Pancreas (tissue), 10 donors: ENCODE measurements at places on chromosomes 1 and 21. TPM values are rescaled to one million over a fixed set of nuclear protein-coding genes. Genes with fewer than 3 reads are reported as not detected.

- no peak overlapping the region for H3K27ac ChIP-seq
- no peaks in the 10 kb centered on the region for H3K4me1 ChIP-seq
- H3K27me3 ChIP-seq, result no peaks in the 10 kb centered on the region
- peak overlapping the region; percentile 34 for H3K4me3 ChIP-seq
- DNase-seq, result no peak
Measured at GRCh38 chr1:167120899-167121298, 27.0 kb downstream of the STYXL2 start.

GRCh38 chr1:242629396-242629795 lies 104.9 kb upstream of the PLD5 start:
- DNase-seq, result no peak
- no peak overlapping the region for H3K27ac ChIP-seq

DNA sequence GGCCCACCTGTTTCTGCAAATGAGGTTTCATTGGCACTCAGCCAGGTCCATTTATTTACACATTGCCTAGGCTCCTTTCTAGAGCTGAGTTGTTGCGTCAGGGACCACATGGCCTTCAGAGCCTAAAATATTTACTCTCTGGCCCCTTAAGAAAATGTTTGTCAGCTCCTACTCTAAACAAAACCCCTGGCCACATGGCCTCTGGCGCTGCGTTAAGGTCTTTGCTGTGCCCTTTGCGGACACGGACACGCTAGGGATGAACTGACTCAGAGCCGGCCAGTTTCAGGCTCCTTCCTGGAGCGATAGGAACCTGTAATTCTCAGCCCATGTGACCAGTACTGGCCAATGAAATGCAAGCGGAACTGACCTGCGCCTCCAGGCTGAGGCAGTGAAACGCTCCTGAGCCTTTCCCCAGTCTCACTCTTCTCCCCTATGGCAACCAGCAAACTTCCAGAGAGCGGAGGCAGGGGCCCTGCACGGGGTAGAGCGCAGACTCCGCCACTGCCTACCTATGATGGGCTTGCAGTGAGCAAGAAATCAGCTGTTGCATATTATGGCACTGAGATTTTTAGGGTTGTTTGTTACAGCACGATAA lies 160.3 kb downstream of the ETS2 start:
- H3K36me3 ChIP-seq, result no peaks in the 10 kb centered on the region
- H3K27ac ChIP-seq, result peak overlapping the region; percentile 14
- peak; percentile 82 for DNase-seq
- peak overlapping the region; percentile 19 for H3K4me3 ChIP-seq
- H3K27me3 ChIP-seq, result no peaks in the 10 kb centered on the region
- H3K4me1 ChIP-seq, result no peaks in the 10 kb centered on the region

GRCh38 chr1:225941187-225941941 lies at the start of gene LEFTY2:
LEFTY2 (minus strand) TSS chr1:225941220; CDS start chr1:225941140, 80 bp downstream.
- no peaks in the 10 kb centered on the region for H3K27me3 ChIP-seq
- H3K36me3 ChIP-seq, result no peaks in the 10 kb centered on the region
- no peak for DNase-seq
- no peaks in the 10 kb centered on the region for H3K4me1 ChIP-seq
- H3K4me3 ChIP-seq, result no peak within 1 kb of the TSS
- no peak within 1 kb of the TSS for H3K27ac ChIP-seq

- no peak for DNase-seq
- peaks cover 8% of the 10 kb centered on the region for H3K4me1 ChIP-seq
- no peaks in the 10 kb centered on the region for H3K36me3 ChIP-seq
- H3K27ac ChIP-seq, result no peak overlapping the region
- no peak overlapping the region for H3K4me3 ChIP-seq
Measured at GRCh38 chr1:42935971-42936308, 22.7 kb downstream of the SLC2A1 start.

GRCh38 chr1:100076319-100076718 lies 56.4 kb downstream of the SASS6 start:
- no peak overlapping the region for H3K4me3 ChIP-seq
- DNase-seq, result no peak
- no peaks in the 10 kb centered on the region for H3K27me3 ChIP-seq
- H3K27ac ChIP-seq, result no peak overlapping the region
- H3K4me1 ChIP-seq, result no peaks in the 10 kb centered on the region

DNA sequence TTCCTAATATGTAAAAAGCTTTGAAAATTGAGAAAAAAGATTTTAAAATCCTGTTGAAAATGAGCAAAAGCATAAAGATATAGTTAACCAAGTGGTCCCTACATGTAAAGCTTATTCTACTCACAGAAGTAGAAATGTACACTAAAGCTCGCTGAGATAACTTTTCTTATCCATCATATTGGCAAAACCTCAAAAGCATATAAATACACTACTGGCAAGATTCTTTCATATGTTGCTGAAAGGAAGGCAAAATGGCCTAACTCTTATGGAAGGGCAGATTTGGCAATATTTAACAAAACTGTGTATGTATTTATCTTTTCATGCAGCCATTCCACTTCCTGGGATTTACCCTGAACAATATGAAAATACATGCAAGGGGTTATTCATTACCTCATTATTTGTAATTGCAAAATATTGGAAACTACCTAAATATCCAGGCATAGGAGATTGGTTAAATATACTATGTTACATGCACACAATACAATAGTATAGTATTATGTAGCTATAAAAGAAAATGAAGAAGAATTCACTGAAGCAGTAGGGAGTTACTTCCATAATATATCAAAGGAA lies 43.2 kb upstream of the LYPLAL1 start:
- no peak overlapping the region for H3K27ac ChIP-seq
- no peaks in the 10 kb centered on the region for H3K4me1 ChIP-seq
- no peak overlapping the region for H3K4me3 ChIP-seq
- no peaks in the 10 kb centered on the region for H3K36me3 ChIP-seq
- H3K27me3 ChIP-seq, result no peaks in the 10 kb centered on the region
- DNase-seq, result no peak

DNA sequence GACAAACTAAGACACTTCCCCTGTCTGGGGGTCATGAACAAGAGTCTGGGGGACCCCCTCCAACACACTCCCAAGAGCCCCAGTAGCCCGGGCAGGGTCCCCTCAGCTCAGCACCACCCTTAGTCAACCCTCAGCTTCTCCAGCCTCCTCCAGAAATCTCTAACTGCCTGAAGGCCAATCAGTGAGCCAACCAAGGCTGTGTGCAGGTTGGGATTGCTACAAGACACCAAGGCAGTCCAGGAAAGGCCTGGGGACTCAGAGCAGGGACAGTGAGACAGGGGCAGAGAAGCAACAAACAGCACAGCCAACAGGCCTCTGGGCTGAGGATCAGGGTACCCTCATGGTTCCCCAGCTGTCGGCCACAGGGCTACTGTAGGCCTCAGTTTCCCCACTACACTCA lies 13.3 kb downstream of the SMIM12 start:
- peaks cover 9% of the 10 kb centered on the region for H3K4me1 ChIP-seq
- H3K27me3 ChIP-seq, result no peaks in the 10 kb centered on the region
- no peaks in the 10 kb centered on the region for H3K36me3 ChIP-seq

GRCh38 chr21:46486481-46487126 lies 27.9 kb downstream of the DIP2A start:
- no peak for DNase-seq
- peaks cover 3% of the 10 kb centered on the region for H3K36me3 ChIP-seq
- no peaks in the 10 kb centered on the region for H3K27me3 ChIP-seq
- H3K27ac ChIP-seq, result no peak overlapping the region

- H3K4me3 ChIP-seq, result no peak overlapping the region
- H3K27ac ChIP-seq, result no peak overlapping the region
- no peaks in the 10 kb centered on the region for H3K27me3 ChIP-seq
- H3K4me1 ChIP-seq, result no peaks in the 10 kb centered on the region
Measured at GRCh38 chr1:17117451-17118265, 1.6 kb downstream of the PADI2 start.

DNA sequence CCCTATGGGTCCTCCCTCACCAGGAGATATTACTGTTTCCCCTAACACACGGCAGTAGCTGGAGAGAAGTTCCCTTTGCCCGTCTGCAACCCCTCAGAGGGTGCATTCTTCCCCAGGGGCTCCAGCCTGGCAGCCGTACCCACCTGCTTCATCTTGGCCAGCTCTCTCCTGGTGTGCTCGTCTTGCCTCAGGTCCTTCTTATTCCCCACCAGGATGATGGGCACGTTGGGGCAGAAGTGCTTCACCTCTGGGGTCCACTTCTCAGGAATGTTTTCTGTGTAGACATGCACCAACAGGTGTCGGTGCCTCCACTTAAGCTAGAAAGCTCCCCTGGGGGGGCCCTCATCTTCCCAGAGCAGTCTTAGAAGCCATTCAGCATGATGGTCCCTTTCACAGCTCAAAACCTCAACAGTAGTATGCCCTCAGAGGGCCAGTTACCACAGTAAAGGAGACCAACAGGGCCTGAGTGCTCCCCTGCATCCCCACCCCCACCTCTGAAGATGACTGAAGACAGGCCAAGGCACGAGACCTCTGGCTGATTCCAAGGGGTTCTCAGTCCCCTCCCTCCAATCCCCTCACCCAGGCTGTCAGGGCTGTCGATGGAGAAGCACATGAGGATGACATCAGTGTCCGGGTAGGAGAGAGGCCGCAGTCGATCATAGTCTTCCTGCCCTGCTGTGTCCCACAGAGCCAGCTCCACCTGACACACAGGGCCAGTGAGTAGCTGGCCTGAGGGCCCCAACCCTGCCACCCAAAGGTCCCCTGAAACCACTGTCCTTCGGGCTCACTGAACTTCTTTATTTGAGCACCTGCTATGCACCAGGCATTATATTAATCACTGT lies 4.3 kb downstream of the RHOC start:
- H3K4me3 ChIP-seq, result no peak overlapping the region
- H3K27me3 ChIP-seq, result no peaks in the 10 kb centered on the region
- no peak overlapping the region for H3K27ac ChIP-seq
- peaks cover 8% of the 10 kb centered on the region for H3K4me1 ChIP-seq
- H3K36me3 ChIP-seq, result peaks cover 4% of the 10 kb centered on the region

DNA sequence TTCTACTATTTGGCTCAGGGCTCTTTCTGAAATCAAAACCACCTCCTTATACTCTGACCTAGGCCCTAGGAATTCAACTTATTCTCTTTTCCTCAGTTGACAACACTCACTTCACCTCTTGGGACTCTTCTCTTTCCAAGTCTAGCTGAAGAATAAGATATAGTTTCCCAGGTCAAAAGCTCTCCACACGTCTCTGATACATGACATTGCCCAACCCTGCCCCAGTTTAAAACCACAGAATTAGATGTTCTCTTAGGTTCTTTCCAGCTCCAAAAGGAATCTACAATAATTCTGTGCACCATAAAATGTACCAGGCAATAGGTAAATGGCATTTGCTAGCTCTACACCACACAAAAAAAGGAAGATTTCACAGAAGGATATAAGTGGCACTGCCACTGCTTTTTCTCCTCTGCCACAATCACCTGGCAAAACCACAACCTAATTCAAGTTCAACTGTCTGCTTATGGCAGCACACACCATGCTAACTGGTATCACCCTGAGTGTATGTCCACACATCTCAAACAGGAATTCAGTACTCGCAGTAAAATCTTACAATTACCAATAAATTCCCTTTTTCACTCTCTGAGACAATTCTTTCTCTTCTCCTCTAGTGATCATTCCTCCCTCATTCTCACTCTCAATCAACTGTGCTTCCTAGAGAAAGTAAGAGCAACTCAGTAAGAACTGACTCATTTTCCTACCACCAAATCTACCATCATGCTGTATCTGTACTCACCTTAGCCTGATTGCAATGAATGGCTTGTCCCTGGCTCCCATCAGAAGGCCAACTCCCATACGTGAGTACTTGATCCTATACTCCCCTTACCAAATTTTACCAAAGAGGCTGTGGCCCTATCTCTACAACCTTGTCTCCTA lies 27.3 kb downstream of the ZBTB8OS start:
- no peak for DNase-seq
- no peak overlapping the region for H3K27ac ChIP-seq
- H3K4me1 ChIP-seq, result no peaks in the 10 kb centered on the region
- H3K36me3 ChIP-seq, result no peaks in the 10 kb centered on the region
- no peaks in the 10 kb centered on the region for H3K27me3 ChIP-seq
- H3K4me3 ChIP-seq, result no peak overlapping the region

GRCh38 chr1:244352156-244352830 lies 99.4 kb downstream of the ADSS2 start:
- peaks cover 6% of the 10 kb centered on the region for H3K4me1 ChIP-seq
- H3K36me3 ChIP-seq, result no peaks in the 10 kb centered on the region
- H3K4me3 ChIP-seq, result no peak overlapping the region

DNA sequence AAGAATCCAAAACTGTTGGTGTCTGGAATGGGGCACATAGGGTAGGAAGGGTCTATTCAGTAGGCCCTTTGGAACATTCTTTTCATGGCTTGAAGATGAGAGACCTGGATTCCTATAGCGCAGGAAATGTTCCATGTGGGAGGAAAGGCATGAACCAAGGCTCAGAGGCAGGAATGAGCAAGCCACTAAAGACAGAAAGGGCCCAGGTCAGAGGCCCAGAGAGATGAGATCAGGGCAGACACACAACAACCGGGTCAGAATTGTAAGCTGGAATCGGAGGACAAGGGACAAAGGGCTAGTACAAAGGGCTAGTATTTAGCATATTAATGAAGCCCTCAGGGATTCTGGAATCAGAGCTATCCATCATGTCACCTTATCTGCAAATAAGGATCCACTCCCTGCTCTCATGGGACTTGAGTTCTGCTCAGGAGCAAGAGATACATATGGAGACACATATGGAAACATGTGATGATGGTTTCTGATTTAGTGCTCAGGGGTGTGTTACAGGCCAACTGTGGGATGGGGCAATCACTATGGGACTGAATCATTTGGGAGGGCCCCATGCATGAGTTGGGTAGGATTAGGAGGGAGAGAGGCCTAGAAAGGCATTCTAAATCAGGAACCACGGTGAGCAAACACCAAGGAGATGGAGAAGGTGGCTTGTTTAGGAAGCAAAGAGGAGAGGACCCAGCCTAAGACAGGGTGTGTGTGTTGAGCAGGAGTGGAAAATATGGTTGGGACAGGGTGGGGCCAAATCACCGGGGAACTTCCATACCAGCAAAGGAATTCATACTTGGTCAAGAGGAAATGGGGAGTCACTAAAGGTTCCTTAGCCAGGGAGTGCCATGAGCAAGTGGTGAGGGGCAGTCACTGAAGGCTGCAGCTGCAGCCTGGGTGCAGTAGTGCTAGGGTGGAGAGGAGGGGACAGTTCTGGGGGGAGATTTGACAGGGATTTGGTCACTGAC lies 8.6 kb downstream of the NECTIN4 start:
- H3K27me3 ChIP-seq, result no peaks in the 10 kb centered on the region
- no peak for DNase-seq
- H3K27ac ChIP-seq, result no peak overlapping the region
- peaks cover 17% of the 10 kb centered on the region for H3K4me1 ChIP-seq

DNA sequence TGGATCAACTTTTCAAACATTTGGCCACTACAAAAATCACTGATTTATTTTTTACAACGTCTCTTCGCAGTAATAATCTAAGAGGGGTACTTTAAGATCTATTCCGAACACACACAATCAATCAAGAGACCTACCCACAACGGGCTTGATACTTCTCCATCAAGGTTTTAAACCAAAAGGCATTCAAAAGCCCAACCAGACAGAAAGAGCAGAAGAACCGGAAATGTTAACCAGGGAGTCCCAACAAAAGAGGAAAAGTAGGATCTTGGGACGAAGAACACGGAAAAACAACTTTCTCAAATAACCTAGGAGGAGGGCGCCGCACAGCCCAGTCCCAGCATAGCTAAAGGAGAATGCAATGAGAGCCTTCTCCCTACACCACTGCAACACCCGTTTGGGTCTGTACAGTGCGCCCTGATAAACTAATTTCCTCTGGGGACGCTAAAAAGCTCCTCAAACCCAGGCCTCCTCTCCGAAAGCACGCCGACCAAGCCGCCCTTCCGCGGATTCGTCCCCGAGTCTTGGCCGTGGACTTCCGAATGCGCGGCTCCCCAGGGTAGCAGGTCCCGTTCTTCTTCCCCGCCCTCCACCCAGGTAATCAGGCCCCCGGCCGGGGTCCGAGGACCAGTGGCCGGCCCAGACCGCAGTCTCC lies 623 bp downstream of the RPL22 start:
- DNase-seq, result no peak
- H3K36me3 ChIP-seq, result peaks cover 21% of the 10 kb centered on the region
- H3K4me1 ChIP-seq, result peaks cover 11% of the 10 kb centered on the region
- no peaks in the 10 kb centered on the region for H3K27me3 ChIP-seq

LAMB3 gene
- total RNA-seq, result 3.9 TPM

VTCN1 gene
- total RNA-seq, result 34.5 TPM

BCAN gene
- not detected for total RNA-seq

UBL4B gene
- not detected for total RNA-seq
